ENCODE measurements at places on chromosomes 2 and 18. TPM values are rescaled to one million over a fixed set of nuclear protein-coding genes. Genes with fewer than 3 reads are reported as not detected.

MARCHF4 gene
- not detected for total RNA-seq

TUBA3D gene
- total RNA-seq, result not detected

SOCS6 gene
- 1.6 TPM for total RNA-seq

ERBB4 gene
- not detected for total RNA-seq

GRB14 gene
- total RNA-seq, result not detected

CCDC121 gene
- total RNA-seq, result 0.71 TPM

LHCGR gene
- not detected for total RNA-seq

B4GALT6 gene
- total RNA-seq, result 3.8 TPM

ANKRD53 gene
- 0.71 TPM for total RNA-seq

IL36RN gene
- not detected for total RNA-seq

Data from activated B cell treated with CpG ODN at 0.5 μM for 24 hours (primary cell).